ENCODE measurements at places on chromosomes 5 and 9. TPM values are rescaled to one million over a fixed set of nuclear protein-coding genes. Genes with fewer than 3 reads are reported as not detected.
A peak's percentile ranks its signal among the peaks of the same experiment; 100 is the strongest.

CYLC2 gene
- not detected for total RNA-seq

ARSI gene
- total RNA-seq, result 0.24 TPM

TMEM174 gene
- total RNA-seq, result not detected

SLC4A9 gene
- total RNA-seq, result 0.58 TPM

FGF10 gene
- total RNA-seq, result 2.7 TPM

TIMD4 gene
- not detected for total RNA-seq

FRMD3 gene
- 0.73 TPM for total RNA-seq

- peaks cover 2% of the 10 kb centered on the region for H3K36me3 ChIP-seq
- no peak for DNase-seq
- H3K4me1 ChIP-seq, result peaks cover 12% of the 10 kb centered on the region
Measured at GRCh38 chr5:127410959-127411358, 106.5 kb upstream of the PRRC1 start.

- no peaks in the 10 kb centered on the region for H3K27me3 ChIP-seq
- no peak for DNase-seq
- H3K27ac ChIP-seq, result no peak overlapping the region
Measured at GRCh38 chr9:16069671-16070454, 517.0 kb downstream of the CCDC171 start.

DNA sequence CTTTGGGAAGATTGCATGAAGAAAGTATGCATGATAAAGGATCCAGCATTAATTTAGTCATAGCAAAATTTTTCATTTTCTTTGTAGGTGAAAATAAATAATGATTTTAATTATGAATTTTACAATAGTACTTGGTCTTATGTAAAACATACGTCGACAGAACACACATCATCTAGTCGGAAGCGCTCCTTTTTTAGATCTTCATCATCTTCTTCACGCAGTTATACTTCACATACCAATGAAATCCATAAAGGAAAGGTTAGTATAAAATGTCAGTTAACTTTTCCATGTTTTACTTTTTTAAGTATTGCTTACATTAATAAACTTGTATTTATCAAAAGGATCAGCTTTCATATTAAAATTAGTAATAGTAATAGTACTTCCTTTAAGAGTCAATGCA, 35.8 kb downstream of the C7 start:
- DNase-seq, result no peak
- peaks cover 5% of the 10 kb centered on the region for H3K4me1 ChIP-seq
- no peak overlapping the region for H3K4me3 ChIP-seq
- no peaks in the 10 kb centered on the region for H3K36me3 ChIP-seq

DNA sequence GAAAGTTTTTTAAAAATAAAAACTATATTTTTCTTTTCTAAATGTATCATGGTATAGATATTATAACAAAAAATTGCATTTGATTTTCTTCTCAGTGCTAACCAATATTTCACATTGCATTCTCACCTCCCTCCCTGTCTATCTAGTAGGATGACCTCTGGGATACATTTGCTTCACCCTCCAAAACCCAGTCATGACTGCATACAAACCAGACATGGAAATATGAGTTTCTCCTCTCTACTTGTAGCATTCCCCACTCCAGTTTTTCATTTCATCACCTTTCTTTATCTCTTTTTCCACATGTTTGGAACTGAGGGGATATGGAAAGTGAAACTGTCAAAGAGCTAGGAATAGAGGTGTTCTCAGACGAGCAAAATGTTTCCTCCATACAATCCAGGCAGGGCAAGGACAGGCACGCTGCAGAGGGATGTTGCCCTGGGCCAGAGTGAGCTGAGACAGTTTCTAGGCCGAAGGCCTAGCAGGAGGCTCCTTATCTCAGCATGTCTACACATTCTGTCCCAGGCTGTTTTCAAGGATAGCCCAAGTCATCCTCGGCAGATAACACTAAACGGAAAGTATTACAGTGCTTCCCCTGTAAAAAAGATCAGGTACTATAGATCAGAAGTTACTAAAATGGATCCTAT, 46.7 kb downstream of the MEF2C start:
- no peaks in the 10 kb centered on the region for H3K36me3 ChIP-seq
- H3K4me3 ChIP-seq, result no peak overlapping the region
- H3K27ac ChIP-seq, result no peak overlapping the region
- DNase-seq, result no peak
- no peaks in the 10 kb centered on the region for H3K27me3 ChIP-seq

DNA sequence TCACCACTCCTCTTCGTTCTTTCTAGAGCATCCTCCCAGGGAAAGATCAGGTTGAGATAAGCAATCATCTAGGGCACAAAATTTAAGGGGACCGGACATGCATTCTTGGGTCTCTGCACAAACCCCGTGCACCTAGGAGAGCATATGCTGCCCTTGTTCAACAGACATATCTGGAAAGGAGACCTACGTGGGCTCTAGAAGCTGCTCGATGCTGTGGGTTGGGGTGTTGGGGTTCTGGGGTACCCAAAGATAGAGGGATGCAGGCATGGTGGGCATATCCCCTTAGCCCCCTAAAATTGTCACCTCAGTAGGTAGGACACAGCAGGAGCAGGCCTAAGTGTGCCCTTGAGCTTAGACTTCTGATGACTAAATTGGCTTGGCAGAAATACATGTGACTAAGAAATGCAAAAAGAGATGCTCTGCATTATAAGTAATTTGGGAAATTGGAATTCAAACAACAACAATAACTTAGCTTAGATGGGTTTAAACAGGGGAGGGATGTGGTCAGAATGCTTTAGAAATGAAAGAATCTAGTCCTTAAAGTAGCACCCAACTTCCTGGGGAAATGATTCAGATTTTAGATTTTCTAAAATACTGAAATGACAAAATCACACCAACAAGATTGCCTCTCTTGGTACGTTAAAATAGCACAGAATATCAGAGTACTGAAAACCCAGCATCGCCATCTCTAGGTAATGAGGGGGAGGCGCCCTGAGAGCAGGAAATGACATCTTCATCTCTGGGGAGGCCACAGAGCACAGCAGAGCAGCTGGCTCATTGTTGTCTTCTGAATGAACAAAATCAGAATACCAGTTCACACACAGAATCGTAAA, 172.3 kb downstream of the GNA14 start:
- no peaks in the 10 kb centered on the region for H3K4me1 ChIP-seq
- H3K27ac ChIP-seq, result no peak overlapping the region
- H3K36me3 ChIP-seq, result no peaks in the 10 kb centered on the region
- no peak for DNase-seq
- H3K4me3 ChIP-seq, result no peak overlapping the region
- H3K27me3 ChIP-seq, result no peaks in the 10 kb centered on the region

DNA sequence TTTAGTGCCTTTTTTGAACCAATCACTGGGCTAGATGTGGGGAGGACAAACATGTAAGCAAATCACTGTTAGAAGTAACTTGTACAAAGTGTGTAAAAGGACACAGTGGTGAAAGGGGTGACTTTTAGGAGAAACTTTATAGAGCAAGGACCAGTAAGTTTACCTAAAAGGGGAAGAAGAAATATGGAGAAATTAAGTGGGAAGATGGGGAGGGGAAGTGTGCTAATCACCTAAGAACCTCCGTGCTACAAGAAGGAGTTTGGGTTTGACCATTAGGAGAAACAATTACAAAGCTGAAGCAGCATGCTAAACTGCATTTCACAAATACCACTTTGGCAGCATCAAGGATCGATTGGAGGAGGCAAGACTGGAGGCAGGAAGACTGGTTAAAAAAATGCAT, 17.3 kb downstream of the ITGA1 start:
- H3K4me3 ChIP-seq, result no peak overlapping the region
- no peak for DNase-seq
- H3K4me1 ChIP-seq, result peaks cover 20% of the 10 kb centered on the region
- peaks cover 1% of the 10 kb centered on the region for H3K36me3 ChIP-seq
- H3K27ac ChIP-seq, result no peak overlapping the region
- H3K27me3 ChIP-seq, result no peaks in the 10 kb centered on the region

- no peaks in the 10 kb centered on the region for H3K36me3 ChIP-seq
- DNase-seq, result no peak
- no peak overlapping the region for H3K4me3 ChIP-seq
- no peaks in the 10 kb centered on the region for H3K4me1 ChIP-seq
- no peak overlapping the region for H3K27ac ChIP-seq
- H3K27me3 ChIP-seq, result no peaks in the 10 kb centered on the region
Measured at GRCh38 chr5:53358794-53359193, 121.6 kb upstream of the FST start.

- H3K4me3 ChIP-seq, result no peak overlapping the region
- H3K27ac ChIP-seq, result no peak overlapping the region
- no peaks in the 10 kb centered on the region for H3K36me3 ChIP-seq
- peaks cover 6% of the 10 kb centered on the region for H3K4me1 ChIP-seq
Measured at GRCh38 chr9:91773156-91773555, 176.9 kb downstream of the ROR2 start.

GRCh38 chr5:34042321-34042720, 692 bp downstream of the C1QTNF3 start:
- H3K4me1 ChIP-seq, result peaks cover 3% of the 10 kb centered on the region
- no peak overlapping the region for H3K4me3 ChIP-seq
- no peaks in the 10 kb centered on the region for H3K27me3 ChIP-seq
- H3K27ac ChIP-seq, result no peak overlapping the region
- no peak for DNase-seq

DNA sequence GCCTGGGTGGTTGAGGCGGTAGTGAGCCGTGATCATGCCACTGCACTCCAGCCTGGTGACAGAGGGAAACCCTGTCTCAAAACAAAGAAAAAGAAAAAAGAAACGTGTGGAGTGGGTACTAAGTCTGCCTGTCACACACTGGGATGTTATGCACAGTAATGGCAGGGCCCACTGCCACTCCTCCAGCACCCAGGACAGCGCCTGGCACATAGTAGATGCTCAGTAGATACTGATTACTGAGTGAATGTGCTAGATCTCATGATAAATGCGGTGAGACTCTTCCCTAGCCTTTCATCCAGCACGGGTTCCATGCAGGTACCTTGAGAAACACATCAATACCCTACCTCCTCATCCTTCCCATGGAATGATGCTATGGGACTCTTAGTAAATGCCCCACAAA, 87.4 kb upstream of the HSPA9 start:
- peaks cover 16% of the 10 kb centered on the region for H3K27me3 ChIP-seq
- no peak for DNase-seq
- peaks cover 6% of the 10 kb centered on the region for H3K4me1 ChIP-seq
- H3K27ac ChIP-seq, result no peak overlapping the region
- H3K4me3 ChIP-seq, result no peak overlapping the region

DNA sequence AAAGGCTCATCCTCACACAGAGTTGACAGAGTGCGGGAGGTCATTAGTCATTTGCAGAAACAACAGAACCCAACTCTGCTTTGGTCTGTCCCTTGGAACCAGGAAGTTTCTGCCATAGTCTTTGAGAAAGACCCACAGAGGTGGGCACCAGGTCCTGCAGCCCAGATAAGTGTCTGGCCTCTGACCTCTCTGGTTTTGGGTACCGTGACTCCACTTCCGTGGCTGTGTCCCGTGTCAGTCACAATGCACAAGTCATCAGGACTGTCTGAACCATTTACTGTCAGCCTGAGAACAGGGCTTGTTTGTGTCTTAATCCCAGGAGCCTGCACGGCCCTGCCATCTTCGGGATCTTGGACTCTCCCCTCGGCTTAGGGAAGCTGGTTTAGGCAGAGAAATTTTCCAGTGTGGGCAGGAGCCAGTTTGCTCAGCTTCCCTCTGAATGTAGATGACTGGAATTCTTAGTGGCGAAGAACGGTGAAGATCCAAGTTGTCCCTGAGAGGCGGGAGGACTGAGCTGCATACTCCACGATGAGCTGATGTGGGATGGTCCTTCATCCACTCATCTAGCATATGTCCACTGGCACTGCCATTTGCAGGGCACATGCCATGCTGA, 11.9 kb downstream of the GSN start:
- no peak overlapping the region for H3K27ac ChIP-seq
- H3K4me3 ChIP-seq, result no peak overlapping the region
- peaks cover 2% of the 10 kb centered on the region for H3K36me3 ChIP-seq

DNA sequence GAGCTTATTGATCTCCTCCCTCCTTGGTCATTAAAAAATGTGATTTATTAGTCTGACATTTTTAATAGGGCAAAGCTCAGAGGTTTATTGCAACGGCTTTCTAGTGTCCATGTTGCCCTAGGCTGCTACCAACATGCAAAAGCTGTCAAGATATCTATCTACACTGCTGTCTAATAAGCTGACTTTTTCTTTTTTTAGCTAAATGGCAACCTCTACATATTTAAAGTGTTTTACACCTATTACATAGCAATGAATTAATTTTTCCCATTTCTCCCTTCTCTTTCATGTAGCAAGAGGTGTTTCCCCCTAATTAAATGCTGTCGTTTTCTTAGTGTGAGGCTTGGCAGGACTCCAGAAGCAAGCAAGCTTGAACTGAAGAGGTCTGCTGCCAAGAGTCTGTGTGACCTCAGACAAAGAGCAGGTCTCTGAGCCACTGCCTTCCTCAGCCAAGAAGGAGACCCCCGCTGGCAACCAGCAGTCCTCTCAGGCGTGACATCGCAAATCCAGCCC, 79.4 kb downstream of the GAS1 start:
- H3K4me3 ChIP-seq, result no peak overlapping the region
- DNase-seq, result no peak
- no peaks in the 10 kb centered on the region for H3K36me3 ChIP-seq
- no peak overlapping the region for H3K27ac ChIP-seq

GRCh38 chr5:11105696-11106095, 344.7 kb upstream of the DAP start:
- no peak for DNase-seq
- H3K27ac ChIP-seq, result no peak overlapping the region
- H3K27me3 ChIP-seq, result no peaks in the 10 kb centered on the region
- H3K4me3 ChIP-seq, result no peak overlapping the region
- peaks cover 7% of the 10 kb centered on the region for H3K4me1 ChIP-seq
- peaks cover 20% of the 10 kb centered on the region for H3K36me3 ChIP-seq

- H3K4me3 ChIP-seq, result no peak overlapping the region
- peaks cover 21% of the 10 kb centered on the region for H3K27me3 ChIP-seq
- no peaks in the 10 kb centered on the region for H3K36me3 ChIP-seq
Measured at GRCh38 chr9:127137640-127138360, 15.4 kb upstream of the ANGPTL2 start.

DNA sequence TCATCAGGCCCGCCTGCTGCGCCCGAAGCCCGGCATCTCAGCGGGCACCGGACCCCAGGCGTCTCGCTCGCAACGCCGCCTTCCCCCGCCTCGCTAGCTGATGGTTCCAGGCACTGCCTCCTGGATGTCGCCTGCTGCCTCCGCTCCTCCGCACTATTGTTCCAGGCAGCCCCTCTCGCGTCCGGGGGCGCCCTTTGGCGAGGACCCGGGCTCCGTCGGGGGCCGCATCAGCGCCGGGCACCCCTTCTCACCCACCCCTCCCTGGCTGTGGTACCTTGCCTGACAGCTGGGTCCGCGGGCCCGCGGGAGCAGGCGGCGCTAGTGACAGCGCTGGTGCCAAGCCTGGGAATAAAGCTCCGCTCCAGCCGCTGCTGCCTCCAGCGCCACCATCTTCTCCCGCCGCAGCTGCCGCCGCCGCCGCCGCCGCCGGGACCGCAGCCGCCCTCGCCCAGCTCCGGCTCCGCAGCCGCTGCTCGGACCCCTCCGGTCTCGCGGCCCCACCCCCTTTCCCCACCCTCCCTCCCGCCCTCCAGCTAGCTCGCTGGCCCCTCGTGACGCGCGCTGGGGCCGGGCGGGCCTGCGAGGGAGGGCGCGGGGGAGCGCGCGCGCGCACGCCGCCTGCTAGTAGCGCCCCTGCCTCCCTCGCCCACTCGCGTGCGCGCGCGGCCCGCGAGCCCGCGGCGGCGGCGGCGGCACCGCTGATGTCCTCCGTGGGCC, at the start of gene APBA1:
Gene APBA1, minus strand, starts transcription at position 493 of the 717 bp plus-strand sequence.
- DNase-seq, result peak; percentile 27
- H3K36me3 ChIP-seq, result no peaks in the 10 kb centered on the region
- H3K27ac ChIP-seq, result peak within 1 kb of the TSS; percentile 50
- H3K4me1 ChIP-seq, result peaks cover 7% of the 10 kb centered on the region
- peaks cover 2% of the 10 kb centered on the region for H3K27me3 ChIP-seq
- H3K4me3 ChIP-seq, result peak within 1 kb of the TSS; percentile 76
